ENCODE measurements at places on chromosomes 7 and 10. TPM values are rescaled to one million over a fixed set of nuclear protein-coding genes. Genes with fewer than 3 reads are reported as not detected.

CAV2 gene
- 76.6 TPM for total RNA-seq

NPFFR1 gene
- not detected for total RNA-seq

CPA1 gene
- not detected for total RNA-seq

NEUROG3 gene
- not detected for total RNA-seq

IGFBP1 gene
- total RNA-seq = 1.5 TPM

Measured in PC-3 (cell line).